Brain (organoid and tissue), 16 donors: ENCODE measurements at places on chromosomes 2 and 18. TPM values are rescaled to one million over a fixed set of nuclear protein-coding genes. Genes with fewer than 3 reads are reported as not detected.

RRM2 gene
- polyA plus RNA-seq = 45.9 TPM

EMX1 gene
- polyA plus RNA-seq = 9.1 TPM

- peak; percentile 55 for DNase-seq
Measured at GRCh38 chr2:45009303-45009927, at the start of gene SIX2. Gene SIX2, minus strand, starts transcription at chr2:45009452. Its CDS starts 342 bp downstream, at chr2:45009110.

DNA sequence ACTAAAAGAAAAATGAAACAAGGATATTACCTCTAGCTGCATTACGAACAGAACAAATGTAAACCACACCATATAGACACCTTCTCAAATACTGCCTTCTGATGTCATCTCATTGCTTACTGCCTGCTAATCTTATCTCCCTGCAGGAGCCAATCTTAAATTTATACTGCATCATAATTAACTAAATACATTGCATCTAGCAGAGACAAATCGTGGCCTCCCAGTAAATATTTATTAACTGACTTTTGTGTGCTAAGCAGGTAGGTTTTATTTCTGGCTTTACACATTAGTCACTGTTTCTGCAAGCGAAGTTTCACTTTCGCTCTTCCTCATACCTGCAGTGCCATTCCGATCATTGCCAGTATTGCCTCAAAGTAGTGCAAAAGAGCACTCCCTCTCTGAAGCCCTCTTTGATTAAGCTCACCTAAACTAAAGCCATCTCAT lies 67.5 kb downstream of the SPATS2L start:
- no peak for DNase-seq

DNA sequence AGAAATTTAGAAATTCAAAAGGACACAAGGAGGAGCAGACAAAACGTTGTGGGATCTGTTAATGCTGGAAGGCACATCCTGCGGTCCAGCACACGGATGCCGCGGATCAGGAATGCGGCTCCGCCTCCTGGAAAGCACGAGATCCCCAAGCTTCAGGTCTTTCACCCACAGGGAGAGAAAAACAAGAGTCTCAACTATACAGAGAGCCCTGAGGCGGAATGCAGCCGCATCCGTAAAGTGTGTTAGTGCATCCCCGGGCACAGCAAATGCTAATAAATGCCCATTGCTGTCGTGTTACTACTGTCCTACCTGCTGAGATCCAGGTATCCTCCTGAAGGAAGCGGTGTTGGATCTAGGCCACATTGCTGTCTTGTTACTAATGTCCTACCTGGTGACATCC lies 303.9 kb downstream of the EIPR1 start:
- no peak for DNase-seq

GRCh38 chr2:11634584-11634983 lies 35.4 kb downstream of the NTSR2 start:
- DNase-seq = no peak

DNA sequence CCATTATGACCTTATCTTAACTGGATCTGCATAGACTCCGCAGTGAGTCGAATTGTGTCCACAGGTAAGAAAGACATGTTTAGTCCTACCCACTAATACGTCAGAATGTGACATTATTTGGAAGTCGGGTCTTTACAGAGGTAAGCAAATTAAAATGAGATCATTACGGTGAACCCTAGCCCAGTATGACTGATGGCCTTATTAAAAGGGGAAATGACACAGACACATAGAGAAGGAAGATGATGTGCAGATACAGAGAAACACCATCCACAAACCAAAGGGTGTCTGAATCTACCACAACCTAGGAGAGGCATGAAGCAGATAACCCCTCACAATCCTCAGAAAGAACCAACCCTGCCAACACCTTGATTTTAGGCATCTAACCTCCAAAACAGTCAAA lies 135.6 kb downstream of the GALNT1 start:
- DNase-seq = no peak

DNA sequence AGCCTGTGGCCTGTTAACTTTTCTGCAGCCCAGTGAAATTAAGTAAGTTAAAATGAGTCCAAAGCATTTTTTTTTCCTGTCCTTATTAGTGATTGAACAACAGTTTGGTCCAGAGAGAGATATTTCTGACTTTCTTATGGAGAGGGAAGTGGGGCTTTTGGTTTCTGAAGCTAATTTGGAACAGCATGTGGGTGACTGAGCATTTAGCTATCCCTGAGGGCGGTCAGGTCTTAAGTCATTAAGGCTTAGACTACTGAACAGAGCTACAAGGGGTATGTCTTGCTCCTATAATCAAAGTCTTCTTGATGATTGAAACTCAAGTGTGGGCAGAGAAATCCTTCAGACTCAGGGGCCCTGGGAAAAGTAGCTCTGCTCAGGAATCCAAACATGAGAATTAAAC lies 14.0 kb downstream of the ARHGAP25 start:
- no peak for DNase-seq

DNA sequence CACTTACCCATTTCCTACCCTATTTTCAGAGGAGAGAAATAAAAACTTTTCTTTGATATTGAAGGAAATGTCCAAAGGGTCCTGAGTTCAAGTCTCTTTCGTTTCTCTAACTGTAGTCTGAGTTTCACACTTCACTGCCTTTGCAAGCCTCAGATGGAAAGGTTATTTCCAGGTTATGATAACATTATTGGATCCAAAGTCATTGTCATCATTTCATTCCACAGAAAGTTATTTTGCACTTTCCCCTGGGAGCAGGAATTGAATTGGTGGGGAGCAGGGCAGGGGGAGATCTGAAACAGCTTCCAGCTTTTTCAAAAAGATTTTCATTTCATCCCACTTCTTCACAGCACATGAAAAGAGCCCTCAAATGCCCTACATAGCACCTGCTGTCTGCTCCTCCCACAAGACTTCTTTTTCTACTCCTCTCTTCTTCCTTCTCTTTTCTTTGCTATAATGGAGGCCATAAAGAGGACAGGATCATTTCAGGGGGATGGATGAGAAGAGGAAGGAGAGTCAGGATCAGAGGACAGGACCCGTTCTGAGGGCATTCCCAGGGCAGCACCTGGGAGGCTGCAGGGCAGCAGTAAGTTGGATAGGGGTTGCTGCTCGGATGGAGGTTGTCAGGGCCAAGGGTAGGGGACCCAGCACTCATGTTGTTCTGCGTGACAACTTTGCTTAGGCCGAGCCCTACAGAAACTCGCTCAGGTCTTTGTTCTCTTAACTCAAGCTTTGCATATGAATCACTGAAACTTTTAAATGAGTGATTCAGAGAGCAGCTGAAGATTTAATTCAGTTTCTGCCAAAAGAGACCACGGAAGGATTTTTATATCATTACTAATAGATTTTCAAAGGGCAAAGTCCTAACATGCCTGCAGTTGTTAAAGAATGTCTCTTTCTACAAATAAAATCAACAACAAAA lies 11.4 kb upstream of the GALNT5 start:
- no peak for DNase-seq

DNA sequence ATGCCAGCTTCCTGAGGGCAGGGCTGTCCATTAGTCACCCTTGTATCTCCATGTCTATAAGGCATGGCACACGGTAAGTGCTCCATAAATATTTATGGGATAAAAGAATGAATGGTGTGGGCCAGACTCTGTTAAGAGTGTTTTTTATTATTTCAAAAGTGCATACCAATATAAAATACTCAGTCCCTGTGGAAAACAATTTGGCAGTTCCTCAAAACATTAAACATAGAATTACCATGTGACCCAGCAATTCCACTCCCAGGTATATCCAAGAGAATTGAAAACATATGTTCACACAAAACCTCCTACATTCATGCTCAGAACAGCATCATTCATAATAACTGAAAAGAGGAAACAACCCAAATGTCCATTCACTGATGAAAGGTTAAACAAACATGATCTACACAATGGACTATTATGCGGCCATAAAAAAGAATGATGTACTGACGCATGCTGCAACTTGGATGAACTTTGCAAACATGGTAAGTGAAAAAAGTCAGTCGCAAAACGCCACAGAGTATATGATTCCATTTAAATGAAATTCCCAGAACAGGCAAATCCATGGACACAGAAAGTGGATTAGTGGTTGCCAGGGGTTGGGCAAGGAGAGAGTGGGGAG lies 69.1 kb upstream of the TCF7L1 start:
- no peak for DNase-seq

CD8A gene
- 2.7 TPM for polyA plus RNA-seq

DNA sequence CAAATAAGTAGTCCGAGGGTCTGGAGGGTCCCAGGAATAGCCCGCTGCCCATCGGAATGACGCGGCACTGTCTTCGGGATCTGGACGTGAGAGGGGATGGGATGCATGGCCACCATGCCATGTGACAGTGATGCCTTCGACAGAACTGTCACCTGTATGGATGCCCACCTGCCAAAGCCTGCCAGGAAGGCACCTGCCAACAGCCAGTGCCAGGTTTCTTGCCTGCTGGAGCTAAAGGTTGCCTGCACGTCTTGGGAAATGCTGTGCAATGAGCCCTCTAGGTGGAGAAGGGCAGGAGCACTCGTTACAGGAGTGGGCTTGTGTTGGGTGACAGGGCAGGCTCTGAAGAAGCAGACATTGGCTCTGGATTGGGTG lies 20.5 kb downstream of the GPR35 start:
- DNase-seq = no peak

DNA sequence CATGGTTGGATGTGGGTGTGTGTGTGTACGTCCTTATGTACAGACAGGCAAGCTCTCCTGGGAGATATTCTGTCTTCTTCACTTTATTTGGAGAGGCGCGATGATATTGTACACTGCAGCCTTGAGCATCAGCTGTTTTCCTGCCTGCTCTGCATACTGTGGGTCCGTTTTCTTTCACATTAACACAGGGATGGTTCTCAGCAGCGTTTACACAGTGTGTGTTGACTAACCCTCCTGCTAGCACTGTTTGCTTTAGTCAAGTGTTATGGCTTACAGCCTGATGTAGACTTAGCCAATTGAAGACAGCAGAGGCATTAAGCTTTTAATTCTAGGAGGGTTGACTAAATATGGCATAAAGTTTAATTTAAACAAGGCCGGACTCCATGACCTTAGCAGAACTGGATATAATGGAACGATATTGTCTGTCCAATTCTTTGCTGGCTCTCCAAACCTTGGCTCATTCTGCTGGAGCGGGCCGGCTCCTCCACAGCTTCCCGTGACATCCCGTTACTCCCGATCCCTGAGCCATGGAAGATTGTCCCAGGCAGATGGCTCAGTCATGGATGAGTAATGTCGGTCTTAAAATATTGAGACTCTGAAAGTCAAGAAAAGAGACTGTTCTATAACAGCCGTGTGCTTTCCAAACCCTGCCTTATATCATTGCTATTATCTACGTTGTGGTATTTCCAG lies 134.7 kb downstream of the TPGS2 start:
- peak; percentile 41 for DNase-seq

GAL3ST2 gene
- polyA plus RNA-seq = not detected

- DNase-seq = no peak
Measured at GRCh38 chr18:69817335-69817940, 130.2 kb downstream of the CD226 start.

- peak; percentile 89 for DNase-seq
Measured at GRCh38 chr2:54666634-54667265, 56.7 kb upstream of the EML6 start.

- DNase-seq = peak; percentile 79
Measured at GRCh38 chr2:47601568-47601967, 181.4 kb upstream of the MSH6 start.

DNA sequence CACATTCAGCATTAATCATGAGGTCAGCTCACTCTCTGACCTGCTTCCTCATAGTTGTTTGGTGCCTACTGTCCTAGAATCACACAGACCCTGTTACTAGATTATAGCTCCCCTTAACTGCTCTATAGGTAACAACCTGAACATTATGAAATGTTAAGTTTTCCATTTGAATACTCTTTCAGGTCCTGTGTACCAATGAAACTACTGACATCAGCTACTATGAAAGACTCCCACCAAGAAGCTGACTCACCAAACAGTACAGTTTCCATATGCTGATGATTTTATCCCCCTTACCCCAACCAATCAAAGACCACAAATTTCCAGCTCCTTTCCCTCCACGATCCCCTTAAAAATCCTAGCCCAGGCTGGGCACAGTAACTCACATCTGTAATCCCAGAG lies 56.3 kb downstream of the SRBD1 start:
- no peak for DNase-seq

EGR4 gene
- 0.83 TPM for polyA plus RNA-seq

LHCGR gene
- not detected for polyA plus RNA-seq

CNGA3 gene
- 10.8 TPM for polyA plus RNA-seq

GRCh38 chr2:195818106-195818505 lies 161.1 kb downstream of the SLC39A10 start:
- DNase-seq = no peak

SLC9A4 gene
- not detected for polyA plus RNA-seq

RUFY4 gene
- not detected for polyA plus RNA-seq

- DNase-seq = no peak
Measured at GRCh38 chr18:53489266-53489665, 735.2 kb downstream of the MBD2 start.

DNA sequence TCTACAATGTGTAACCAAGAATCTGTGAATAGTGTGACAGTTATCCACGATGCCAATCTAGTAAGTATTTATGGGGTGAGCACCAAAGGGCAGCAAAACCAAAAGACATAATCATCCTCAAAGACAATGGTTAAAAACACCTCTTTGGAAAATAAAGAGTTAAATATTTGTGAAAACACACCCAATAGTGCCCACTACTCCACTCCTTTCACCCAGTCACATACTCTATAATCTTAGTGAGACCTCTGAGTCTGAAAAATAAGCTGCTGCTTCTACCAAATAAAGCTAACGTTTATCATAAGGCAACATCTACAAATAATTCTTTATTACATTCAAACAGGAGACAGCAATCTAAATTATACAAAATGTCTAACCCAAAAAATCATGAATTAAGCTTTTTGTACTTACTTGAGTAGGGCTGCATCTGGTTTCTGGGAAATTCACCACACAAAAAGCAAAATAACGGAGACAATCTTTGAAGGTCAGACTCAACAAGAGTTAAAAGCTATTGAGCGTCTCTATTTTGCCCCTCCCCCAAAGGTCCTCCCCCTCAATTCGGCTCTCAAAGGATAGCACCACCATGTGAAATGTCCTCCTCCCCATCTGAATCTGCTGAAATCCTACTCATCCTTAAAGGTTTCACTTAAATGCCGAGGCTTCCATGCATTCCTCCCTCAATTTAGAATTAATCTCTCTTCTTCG lies 2.0 kb downstream of the RAPH1 start:
- peak; percentile 50 for DNase-seq

DNA sequence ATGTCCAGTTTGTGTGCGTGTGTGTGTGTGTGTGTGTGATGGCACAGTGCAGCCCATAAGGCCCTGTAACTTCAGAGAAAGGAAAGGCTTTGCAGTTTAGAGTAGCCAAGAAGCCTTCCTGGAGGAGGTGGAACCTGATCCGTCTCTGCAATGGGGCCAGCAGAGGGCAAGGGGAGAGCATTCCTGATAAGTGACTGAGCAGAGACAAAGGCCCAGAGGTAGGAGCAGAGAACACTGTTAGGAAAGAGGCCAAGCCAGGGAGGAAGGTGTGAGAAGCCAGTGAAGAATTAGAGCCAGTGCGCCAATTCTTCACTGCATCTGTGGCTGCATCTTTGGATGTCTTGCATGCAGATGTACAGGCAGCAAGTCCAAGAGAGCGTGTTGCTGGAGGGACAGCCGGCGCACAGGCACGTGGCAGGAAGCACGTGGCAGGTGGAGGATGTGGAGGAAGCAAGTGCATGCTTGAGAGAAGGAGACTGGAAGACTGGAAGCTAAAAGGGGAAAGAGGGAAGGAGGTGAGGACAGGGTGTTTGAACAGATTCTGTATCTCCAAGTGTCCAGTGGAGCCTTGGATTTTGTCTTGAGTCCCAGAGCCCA lies 196.3 kb downstream of the CTIF start:
- no peak for DNase-seq

PCARE gene
- polyA plus RNA-seq = not detected
